Mucosa of descending colon (tissue), 3 donors: ENCODE measurements at places on chromosomes 7 and 10.

GRCh38 chr10:119197921-119198320, 9.4 kb upstream of the GRK5 start:
- no peak for DNase-seq

- no peak for DNase-seq
Measured at GRCh38 chr7:83861-84632, 108.3 kb upstream of the FAM20C start.

DNA sequence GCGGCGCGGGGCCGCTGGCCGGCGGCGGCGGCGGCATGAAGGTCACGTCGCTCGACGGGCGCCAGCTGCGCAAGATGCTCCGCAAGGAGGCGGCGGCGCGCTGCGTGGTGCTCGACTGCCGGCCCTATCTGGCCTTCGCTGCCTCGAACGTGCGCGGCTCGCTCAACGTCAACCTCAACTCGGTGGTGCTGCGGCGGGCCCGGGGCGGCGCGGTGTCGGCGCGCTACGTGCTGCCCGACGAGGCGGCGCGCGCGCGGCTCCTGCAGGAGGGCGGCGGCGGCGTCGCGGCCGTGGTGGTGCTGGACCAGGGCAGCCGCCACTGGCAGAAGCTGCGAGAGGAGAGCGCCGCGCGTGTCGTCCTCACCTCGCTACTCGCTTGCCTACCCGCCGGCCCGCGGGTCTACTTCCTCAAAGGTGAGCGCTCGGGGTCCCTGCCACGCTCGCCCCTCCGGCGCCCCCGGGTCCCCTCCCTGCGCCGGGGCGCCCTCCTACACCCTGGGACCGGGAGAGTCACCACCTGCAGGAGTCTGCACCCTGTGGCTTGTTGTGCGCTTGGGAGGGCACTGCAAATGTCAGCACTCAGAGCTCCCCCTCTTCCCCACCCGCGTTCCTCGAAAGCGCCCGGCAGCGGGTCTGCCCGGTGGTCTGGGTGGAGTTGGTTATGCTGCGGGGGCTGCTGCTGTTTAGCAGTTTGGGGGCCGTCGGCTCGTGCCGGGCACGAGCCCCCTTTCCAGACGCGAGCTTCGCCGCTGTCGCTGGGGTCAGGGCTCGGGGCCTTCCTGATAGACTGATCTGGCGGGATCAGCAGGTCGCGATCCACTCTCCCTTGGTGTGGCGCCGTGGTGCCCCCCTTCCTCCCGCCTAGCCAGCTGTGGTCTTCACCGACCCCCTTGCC, 627 bp downstream of the DUSP5 start:
- DNase-seq: peak; percentile 79

GRCh38 chr10:126353666-126354065, 34.6 kb downstream of the ADAM12 start:
- no peak for DNase-seq

DNA sequence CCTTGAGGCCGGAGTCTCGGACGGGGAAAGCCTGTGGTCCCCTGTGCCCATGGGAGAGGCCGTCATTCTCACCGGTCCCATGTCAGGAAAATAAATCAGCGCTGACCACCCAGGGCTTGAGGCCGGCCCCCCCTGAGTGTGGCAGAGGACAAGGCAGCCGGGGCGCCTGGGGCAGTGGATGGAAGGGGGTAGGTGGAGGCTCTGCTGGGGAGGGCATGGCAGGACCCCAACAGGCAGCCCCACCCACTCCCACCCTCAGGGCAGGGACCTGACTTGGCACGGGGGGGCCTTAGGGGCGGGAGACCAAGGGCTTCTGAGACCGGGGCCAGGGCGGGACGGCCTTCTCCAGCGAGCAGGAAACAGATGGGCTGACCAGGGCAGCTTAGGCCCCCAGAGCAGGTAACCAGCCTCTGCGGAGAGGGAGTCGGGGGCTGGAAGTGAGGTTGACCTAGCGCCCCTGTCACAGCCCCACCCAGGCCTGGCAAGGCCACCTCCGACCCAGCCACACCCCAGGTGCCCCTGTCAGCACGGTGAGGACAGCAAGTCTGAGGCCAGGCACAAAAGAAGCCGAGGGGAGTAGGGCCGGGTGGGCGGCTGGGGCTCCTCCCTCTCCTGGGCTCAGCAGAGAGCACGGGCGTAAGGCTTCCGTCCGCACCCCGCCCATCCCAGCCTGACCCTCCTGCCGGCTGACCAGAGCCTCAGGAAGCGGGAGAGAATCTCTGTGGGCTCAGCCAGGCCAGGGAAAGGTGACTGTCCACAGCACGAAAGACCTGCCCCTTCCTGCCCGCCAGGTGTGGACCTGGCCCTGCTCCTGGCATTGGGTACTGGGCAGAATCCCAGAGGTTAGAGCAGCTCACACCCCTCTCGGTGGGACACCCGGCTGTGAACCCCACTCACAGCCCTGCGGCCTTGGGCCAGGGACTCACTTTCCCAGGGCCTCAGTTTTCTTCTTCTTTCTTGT, 87.4 kb downstream of the FOXL3 start:
- peak; percentile 28 for DNase-seq

- DNase-seq: no peak
Measured at GRCh38 chr7:75866114-75866488, 12.7 kb upstream of the RHBDD2 start.

DNA sequence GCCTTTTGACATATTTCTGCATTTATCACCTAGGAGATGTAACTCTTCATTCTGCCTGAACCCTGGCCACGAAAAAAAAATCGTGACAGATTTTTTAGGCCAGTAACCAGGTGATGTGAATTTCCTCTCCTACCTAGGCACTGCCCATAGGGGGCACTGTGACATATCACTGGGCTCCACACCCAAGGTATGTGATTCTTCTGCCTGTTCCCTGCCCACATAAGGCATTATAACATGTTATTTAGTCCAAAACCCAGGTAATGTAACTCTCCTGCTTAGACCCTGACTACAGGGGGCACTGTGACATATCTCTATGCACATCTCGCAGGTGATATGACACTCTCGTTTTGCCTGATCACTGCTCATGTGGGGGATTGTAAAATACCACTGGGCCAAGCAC, 29.5 kb upstream of the ZNF107 start:
- no peak for DNase-seq

DNA sequence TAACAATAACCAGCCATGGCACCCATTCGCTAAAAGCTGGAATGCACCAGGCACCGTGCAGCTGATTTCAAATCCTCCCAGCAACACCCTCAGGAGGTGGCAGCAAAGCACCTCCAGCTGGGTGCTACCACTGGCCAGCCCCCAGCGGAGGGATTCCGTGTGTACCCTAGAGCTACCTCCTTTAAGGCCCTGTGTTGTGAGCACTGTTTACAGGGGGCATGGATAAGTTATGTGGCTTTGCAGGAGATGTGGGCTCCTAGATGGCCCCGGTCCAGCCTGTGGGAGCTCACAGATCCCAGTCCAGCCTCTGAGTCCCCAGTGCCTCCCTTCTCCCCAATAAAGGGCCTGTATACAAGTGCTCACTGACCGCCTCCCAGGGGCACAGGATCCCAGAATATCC, 27.1 kb downstream of the TNRC18 start:
- peak; percentile 53 for DNase-seq

DNA sequence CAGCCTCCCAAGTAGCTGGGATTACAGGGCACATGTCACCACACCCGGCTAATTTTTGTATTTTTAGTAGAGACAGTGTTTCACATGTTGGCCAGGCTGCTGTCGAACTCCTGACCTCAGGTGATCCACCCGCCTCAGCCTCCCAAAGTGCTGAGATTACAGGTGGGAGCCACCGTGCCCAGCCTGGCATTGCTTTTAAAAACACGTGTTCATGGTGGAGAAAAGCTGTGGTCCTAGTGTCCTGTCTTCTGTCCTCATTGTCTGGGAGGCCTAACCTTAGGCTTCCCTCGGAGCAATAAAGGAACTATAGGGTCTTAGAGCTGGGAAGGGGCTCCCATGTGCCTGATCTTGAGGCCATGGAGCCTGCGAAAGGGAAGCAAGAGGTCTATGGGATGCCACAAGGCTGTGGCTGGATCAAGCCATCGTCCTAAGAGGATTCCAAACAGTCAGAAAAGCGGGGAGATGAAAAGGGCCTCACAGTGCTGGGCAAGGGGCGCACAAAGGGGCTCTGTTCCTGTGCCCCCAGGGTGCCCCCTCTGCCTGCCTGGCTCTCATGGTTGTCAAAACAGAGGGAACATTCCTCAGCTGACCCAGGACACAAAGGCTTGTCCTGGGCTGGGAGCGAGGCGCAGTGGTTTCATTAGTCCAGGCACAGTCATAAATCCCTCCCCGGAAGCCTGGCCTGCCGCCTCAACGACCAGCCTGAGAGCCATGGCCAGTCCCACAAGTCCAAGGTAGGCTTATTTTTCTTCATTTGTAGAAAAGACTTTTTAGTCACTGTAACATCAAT, 106.6 kb upstream of the TNS3 start:
- DNase-seq: no peak
